Activated CD8-positive, alpha-beta memory T cell treated with anti-CD3 and anti-CD28 coated beads for 1 hour (primary cell): ENCODE measurements at places on chromosomes 3 and 15.

DNA sequence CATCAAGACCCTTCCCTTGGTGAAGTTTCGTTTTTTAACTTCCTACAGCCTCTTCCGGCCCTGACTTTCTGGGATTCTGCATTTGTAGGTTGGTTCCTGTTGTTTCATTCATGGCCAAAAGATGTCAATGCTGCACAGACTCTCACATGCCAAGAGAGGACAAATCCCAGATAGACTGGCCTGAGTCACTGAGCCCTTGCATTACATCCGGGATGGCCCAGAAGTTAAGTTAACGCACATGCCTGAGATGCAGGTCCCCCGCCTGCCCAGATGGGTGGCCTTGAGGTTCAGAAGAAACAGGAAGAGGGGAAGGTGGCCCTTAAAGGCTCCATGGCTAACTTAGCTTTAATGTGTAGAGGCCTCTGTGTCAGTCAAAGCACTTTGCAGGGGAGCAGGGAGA is 51.6 kb upstream of the SRGAP3 start:
- no peak for DNase-seq

DNA sequence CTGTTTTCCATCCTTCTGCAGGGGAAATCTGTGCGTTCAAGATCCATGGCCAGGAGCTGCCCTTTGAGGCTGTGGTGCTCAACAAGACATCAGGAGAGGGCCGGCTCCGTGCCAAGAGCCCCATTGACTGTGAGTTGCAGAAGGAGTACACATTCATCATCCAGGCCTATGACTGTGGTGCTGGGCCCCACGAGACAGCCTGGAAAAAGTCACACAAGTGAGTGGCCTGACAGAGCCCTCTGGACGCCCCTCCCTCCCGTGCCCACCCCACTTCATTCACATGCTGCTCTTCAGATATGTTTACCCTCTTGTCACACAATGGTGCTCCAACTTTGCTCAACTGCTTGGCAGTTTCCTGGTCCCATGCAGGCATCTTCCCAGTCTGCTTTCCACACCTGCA is 274.3 kb upstream of the TRIM42 start:
- DNase-seq, result no peak

- DNase-seq, result no peak
These were observed 848 bp downstream of the NCEH1 start for GRCh38 chr3:172709774-172710663.

- DNase-seq, result no peak
These were observed 26.5 kb downstream of the GOLGA6A start for GRCh38 chr15:74055804-74056203.

DNA sequence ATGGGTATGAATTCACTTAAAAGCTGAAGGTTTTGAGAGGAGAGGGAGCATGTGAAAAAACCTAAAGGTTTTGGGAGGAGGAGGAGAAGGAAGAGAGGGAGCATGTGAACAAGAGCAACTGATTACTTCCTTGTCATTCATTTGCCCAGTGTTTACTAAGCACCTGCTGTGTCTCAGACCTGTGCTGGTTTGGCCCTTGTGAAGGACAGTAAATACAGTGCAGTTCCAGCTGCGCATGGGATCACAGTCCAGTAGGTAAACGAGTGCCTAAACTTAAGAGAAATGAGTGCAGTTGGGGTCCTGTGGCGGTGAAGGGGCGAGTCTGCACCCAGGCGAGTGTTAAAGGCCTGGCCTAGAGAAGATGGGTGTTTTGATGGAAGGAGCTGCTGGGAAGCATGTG is 38.6 kb downstream of the IGF1R start:
- DNase-seq, result no peak

DNA sequence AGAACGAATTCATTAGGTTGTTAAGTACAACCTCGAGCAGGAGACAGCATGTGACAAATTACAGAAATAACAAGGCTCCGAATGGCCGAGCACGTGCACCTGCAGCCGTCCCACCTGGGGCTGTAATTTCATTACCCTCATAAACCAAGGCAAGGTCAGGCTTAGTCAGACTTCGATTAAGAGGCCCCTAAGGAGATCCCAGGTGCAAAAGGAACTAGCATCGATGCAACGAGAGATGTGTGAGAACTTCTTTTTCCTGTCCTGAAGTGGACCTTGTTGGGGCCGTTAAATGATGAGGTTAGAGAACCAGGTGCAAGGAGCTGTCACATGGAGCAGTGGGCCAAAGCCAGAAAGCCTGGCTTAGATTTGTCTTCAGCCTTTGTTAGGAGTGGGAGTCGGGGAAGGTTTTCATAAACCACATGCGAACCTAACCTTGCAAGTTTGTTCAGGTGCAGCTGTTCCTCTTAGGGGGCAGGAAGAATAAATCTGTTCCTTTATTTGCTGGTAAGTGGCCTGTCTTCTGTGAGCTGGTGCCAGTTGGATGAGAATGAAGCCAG is 559.9 kb upstream of the MCTP2 start:
- no peak for DNase-seq

GRCh38 chr3:15708882-15709677 is 88.7 kb downstream of the ANKRD28 start:
- no peak for DNase-seq

DNA sequence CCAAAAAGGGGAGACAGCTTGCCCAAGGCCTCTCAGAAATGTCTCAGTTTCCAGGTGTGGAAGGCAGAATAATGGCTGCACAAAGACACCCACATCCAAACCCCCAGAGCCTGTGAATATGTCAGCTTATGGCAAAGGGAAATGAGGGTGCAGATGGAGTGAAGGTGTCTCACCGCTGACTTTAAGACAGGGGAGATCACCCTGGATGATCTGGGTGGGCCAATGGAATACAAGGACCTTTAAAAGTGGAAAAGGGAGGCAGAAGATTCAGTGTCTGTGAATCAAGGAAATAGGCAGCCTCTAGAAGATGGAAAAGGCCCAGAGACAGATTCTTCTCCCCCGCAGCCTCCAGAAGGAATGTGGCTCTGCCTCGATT is 48.8 kb upstream of the ATP2B2 start:
- no peak for DNase-seq

GRCh38 chr3:61808526-61808925 is 247.2 kb downstream of the PTPRG start:
- DNase-seq, result no peak

GRCh38 chr15:29867241-29868000 is 45.2 kb upstream of the TJP1 start:
- no peak for DNase-seq

DNA sequence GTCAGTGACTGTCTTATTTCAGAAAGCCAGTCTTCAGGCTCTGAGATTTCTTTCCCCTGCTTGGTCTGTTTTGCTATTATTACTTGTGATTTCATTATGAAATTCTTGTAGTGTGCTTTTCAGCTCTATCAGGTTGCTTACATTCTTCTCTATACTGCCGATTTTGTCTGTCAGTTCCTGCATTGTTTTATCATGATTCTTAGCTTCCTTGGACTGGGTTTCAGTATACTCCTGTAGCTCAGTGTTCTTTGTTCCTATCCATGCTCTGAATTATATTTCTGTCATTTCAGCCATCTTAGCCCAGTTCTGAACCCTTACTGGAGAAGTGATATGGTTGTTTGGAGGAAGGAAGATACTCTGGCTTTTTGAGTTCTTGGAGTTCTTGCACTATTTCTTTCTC is 40.5 kb downstream of the CEP63 start:
- no peak for DNase-seq

DNA sequence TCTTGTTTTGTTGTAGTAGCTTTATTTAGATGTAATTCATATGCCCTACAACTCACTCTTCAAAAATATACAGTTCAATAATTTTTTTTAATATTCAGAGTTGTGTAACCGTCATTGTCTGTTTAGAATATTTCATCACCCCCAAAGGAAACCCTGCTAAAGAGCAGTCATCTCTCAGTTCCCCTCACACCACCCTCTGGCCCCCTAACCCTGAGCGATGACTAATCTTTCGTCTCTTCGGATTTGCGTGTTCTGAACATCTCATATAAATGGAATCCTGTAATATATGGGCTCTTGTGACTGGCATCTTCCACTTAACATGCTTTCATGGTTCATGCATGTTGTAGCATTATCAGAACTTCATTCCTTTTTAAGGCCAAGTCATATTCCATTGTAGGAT is 183.8 kb downstream of the ATG7 start:
- no peak for DNase-seq

DNA sequence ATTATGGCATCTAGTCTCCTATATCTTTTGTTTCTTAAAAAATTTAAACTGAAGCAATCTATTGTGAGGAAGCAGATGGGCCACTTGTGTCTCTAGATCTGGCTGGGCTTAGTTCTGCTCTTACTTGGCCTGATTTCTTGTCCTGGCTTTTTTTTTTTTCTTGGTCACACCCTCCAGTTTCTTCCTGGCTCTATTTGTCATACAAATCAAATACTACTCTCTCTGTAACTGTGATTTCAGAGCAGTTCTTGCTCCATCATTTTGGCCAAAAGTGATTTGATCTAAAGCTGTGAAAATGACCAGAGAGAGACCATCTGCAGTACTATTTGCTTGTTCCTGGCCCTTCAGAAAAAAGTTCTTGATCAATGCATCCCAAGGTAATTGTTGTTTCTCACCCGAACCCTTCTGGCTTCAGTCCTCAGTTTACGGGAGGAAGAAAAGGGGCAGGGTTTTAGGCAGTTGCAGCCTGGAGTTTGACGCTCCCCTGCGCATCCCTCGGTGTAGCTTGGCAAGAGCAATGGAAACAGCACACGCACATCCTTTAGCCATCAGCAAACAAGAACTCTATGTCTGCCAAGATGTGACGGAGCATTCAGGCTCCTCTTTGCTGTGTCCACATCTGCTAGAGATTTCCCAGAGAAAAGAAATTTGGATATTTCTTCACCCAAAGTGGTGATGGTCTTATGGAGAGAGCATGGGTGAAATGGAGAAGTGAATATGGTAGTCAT is 31.6 kb downstream of the CHST2 start:
- DNase-seq, result no peak

GRCh38 chr3:181872887-181873286 is 161.2 kb downstream of the SOX2 start:
- no peak for DNase-seq

GRCh38 chr3:182212479-182213076 is 500.9 kb downstream of the SOX2 start:
- no peak for DNase-seq

DNA sequence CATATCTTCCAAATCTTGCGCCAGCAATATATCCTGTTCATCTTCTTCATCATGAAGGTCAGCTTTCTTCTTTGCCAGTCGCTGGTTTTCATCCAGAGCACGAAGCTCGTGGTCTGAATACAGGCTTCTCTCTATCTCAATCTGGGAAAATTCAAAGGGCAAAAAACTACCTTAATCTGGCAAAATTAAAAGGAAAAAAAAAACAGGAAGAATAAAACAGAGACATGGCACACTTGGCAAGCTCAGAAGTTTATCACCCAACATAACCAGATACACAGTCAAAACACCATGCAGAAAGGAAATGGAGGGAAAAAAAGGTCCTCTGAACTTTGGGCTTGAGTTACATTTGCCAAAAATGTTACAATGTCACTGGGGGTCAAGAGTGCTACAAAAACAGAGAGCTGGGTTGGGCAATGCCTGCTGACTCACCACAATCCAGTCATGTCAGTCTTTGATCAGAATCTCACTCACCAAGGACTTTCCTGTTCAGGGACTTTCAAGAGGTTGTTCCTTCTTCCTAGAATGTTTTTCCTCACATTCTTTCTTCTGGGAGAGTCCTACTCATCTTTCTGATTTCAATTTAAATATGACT is 1.5 kb downstream of the MRPL46 start:
- no peak for DNase-seq

GRCh38 chr3:24730173-24730572 is 235.5 kb upstream of the THRB start:
- DNase-seq, result no peak

GRCh38 chr3:131835906-131836305 is 198.9 kb downstream of the CPNE4 start:
- DNase-seq, result no peak

DNA sequence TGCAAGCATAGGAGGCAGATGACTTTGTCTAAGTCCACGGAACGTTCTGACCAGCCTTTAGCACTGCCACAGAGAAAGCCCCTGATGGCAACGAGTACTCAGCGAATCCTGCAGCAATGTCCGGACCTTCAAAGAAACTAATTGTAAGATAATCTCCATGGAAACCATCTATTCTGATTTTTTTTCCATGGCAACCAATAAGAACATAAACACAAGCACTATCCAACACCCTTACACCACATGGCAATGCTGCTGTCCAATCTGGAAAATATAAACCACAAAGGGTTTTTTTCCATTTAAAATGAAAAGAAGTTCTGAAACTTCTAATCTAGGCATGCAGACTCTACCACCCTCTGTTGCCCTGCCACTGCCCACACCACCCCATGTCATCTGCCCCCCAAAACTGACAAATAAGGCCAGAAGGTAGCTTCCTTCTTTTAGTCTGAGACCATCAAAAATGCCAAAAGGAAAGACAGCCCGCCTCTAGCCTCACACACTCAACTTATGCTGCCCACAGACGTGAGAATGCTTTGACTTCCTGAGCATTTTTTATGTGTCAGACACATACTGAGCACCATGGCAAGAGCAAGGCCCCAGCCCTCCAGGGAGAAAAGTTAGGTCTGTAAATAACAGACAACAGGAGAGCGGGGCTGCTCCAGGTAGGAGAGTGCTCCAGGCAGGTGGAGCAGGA is 44.5 kb downstream of the POC1A start:
- DNase-seq, result no peak

DNA sequence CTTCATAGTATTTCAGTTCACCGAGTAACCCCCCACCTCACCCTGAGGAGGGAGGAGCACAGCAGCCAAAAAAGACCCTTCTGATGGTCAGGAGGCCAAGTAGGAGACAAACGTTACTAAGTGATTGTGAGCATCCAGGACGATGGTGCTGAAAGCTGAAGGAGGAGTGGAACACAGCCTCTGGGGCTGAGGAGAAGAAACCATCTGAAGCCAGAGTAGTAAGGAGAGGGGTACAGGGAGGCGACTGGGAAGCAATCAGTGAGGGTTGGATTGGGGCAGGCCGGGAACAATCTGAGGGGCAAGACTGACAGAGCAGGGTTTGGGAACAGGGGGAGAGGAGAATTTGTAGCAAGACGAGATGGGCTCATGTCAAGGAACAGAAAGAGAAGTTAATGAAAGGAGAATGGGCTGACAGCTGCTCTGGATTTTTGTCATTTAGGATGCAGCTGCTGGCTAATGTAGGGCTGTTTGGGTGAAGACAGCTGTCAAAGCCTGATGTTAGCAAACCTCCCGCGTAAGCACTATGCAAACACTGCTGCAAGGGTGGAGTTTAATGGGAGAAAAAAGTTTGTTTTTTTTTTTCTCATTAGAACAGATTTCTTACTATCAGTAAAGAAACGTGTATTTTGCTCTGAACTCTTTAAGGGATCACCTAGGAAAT is 622.2 kb downstream of the EDEM1 start:
- DNase-seq, result no peak

GRCh38 chr3:4394048-4394447 is 73.0 kb downstream of the SUMF1 start:
- DNase-seq, result no peak

DNA sequence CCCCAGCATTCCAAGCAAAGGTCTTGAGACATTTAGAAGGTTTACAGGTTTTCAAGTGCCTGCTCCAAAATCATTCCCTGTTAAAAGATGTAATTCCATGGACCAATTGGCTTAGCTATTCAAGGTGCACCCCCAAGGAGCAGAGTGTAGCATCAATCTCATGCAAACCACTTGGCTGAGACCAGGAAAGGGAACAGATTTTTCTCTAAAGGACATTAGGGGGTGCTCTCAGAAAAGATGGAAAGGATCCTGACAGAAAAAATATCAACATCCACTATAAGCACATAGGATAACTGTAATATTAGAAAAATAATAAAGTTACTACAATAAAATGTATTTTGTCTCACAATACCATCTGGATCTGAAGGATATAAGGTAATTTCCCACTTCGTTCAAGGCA is 328.0 kb upstream of the CDIN1 start:
- DNase-seq, result no peak
